ENCODE measurements at places on chromosomes 11 and 22.

GRCh38 chr22:43402128-43402527 lies 9.7 kb upstream of the MPPED1 start:
- no peak for DNase-seq

DNA sequence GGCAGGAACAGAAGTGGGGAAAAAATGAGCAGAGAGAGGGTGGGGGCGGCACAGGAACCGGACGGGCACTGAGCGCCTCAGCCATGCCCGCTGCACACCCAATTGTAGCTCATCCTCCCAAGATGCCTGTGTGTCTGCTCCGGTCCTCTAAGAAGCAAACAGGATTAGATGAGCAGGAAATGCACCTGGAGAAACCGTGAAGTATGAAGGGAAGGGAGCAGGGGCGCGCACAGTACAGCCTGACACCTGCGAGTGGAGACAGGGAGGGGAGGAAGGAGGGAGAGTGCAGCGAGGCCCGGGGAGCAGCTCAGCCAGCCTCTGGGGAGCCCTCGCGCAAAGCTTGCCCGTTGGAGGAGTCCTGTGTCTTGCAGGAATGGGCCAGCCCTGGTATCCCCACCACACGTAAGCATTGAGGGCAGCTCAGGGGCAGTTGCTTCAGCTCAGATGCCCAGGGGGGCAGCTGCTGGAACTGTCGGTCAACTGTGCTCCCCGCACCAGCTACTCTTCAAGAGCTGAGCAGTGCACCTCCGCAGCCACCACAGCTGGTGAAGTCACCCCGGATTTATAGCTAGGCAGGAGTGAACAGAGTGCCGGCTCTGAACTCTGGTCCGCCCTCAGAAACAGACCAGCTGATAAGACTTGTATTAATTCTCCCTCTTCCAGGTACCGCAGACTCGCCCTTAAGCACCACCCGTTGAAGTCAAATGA lies 7.0 kb downstream of the DNAJB13 start:
- DNase-seq = no peak

DNA sequence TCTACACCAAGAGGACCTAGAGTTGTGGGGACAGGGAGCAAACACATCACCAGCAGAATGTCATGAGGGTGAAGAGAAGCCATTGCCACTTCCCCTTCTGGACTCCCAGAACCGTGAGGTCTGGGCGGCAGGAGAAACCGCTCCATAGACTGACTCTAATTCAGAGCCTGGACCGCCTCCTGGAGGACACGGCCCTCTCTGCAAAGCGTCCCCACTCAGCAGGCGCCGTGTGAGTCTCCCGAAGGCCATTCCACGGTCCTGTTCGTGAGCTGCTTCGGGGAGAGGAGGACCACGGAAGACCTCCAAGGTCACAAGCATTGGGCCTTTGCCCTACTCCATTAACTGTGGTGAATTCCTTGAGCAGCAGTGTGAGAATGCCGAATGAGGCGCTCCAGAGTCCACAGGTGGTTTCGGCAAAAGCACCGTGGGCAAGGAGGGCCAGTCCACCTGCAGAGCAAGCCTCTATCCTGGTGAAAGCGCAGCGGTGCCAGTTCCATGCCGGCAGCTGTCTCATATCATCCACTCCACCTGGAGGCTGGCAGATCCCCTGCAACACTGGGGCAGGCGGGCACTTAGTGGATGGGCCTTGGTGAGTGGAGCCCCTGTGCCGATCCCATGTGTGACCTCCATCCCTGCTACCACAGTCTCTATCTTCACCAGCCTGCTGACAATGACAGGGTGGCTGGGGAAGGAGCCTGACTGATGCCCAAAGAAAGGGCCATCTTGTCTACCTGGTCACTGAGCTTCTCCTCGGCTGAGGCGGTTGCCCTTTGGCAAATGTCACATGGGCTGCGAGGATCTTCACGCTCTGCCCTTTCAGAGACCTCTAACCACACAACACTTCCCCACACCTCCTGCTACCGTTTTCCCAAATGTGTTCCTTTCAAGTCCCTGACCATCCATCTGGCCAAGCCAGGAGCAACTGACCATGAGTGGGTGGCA lies 7.5 kb downstream of the C11orf21 start:
- DNase-seq = no peak

DNA sequence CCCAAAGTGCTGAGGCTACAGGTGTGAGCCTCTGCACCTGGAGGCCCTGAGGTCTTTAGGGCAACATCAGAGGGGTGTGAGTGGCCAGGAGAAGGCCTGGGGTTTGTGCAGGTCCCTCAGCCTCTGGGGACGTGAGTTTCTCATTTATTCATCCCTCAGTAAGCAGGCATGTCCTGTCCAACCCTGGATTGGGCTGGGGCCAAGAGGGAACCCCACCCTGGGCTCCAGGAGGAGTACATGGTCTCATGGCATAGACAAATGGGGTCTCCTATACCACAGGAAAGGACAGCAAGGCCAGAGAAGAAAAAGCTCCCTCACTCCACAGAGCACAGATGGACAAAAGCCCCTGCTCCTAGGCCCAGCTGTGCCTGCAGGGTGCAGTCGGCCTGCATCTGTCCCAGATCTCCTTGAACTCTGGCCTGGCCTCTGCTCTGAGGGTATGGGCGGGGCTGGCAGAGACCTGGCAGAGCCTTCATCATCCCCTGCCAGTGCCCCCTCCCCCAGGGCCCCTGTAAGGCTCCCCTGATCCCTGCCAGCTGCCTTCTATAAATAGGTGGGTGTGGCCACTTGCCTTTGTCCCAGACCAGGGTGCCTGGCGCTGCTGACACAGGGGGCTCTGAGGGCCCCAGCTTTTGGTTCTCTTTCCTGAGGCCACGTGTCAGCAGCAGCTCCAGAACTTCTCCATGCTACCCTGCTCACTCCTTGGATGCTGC lies 34.6 kb downstream of the A4GALT start:
- no peak for DNase-seq

DNA sequence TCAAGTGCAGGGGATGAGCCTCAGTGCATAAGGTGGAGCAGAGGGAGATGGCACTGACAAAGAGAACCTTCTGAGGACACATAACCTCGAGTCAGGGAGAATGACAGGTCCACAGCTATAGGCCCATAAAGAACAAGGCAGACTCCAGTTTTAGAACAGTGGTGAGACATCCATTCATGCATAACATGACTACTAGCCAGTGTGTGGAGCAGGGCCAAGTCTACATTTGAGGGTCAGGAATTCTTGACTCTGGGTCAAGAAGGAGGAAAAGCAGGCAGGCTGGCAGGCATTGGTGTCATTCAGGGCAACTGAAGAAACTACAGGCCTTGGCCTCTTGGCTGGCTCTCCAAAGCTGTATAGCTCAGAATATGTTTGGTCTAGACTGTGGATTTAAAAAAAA lies 54.9 kb downstream of the MTNR1B start:
- no peak for DNase-seq
